ENCODE measurements at places on chromosomes 1 and 21.

- DNase-seq, result no peak
Measured at GRCh38 chr1:89578151-89578550, 53.5 kb downstream of the LRRC8B start.

- no peak for DNase-seq
Measured at GRCh38 chr1:188433425-188433824, 1604.7 kb downstream of the PLA2G4A start.

GRCh38 chr1:217402301-217402700 is 228.6 kb downstream of the GPATCH2 start:
- no peak for DNase-seq

DNA sequence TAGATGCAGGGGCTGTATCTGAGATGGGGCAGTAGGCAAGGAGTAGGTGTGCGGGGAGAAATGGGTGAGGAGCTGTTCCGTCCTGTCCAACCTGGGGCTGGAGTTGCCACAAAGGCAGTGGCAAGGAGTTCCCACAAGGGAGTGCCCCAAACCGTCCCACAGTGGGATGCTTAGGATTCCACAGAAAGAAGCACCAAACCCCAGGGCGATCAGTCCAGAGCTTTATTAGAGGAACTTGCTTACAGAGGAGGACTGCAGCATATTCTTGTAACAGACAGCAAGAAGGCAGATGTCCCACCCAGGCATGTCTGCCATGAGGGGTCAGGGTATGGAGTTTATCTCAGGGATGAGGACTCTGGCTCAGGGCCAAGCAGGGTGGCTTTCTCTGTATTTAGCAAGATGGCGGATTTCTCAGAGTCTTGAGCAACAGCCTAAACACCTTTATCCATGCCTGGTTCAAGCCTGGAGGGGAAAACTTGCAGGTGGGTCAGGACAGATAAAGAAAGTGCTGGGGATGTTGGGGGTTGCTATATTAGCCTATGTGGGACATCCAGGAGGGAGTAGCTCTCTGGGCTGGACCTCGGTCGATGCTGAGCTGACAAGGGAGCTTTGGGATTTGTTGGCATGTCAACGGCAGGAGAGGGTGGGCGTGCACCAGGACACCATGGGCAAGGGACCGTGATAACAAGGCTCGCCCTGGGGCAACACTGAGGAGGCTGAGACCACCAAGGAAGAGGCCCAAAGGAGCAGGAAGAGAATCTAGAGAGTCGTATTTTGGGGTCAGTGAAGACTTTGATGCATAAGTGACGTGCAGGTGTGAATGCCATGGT is 32.8 kb downstream of the OBSCN start:
- no peak for DNase-seq

DNA sequence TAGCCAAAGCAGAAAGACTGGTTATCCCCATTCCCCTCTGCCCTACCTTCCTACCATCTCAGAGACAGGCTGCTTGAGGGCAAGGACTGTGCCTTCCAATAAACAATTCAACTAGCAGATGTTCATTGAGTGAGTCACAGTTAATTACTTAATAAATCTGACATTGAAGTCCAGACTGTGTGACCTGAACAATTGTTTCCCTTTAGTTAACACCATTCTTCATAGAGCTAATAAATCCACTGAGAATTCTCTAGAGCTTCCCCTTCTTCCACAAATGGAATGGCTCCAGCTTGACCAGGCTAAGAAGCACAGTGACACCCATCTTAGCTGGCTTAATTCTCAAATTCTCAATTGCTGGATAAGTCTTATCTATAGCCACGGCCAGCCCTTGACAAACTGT is 61.9 kb upstream of the GJA5 start:
- no peak for DNase-seq

DNA sequence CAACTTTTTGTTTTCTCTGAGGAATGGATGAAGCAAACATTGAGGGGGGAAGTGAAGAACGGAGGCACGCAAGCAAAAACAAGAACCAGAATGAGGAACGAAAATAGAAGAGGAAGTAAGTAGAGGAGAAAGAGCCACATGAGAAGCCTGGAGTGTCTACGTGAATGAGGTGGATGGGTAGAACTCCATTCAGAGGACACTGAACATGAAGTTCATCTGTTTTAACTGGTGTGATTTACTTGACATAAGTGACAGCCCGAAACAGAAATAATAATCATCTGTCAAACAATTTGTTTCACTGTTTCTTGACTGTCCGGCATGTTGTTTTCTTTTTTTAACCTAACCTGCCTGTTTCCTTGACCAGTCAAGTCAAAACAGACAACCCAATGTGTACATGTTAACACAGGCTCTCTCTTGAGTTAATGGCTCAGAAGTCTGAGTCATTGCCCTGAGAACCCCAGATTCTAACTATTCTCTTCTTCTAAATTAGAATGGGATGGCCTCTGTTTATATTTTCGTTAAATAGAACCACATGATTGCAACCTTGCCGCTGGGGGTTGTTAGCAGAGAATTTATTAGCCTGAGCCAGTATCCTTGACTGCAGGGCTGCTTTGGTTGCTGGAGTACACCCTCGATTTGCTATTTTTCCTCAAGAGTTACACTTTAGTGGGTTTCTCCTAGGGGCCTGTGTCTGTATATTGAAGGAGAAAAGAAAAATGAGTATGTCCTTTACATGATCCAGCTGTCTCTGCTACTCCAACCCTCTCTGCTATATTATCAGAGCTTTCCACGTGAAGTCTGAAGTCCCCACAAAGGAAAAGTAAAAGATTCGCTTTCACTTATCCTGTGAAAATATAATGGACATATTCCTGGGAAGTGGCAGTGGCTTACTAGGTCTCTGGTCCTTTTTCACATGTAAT is 151.7 kb downstream of the ZC3H11B start:
- DNase-seq, result no peak

DNA sequence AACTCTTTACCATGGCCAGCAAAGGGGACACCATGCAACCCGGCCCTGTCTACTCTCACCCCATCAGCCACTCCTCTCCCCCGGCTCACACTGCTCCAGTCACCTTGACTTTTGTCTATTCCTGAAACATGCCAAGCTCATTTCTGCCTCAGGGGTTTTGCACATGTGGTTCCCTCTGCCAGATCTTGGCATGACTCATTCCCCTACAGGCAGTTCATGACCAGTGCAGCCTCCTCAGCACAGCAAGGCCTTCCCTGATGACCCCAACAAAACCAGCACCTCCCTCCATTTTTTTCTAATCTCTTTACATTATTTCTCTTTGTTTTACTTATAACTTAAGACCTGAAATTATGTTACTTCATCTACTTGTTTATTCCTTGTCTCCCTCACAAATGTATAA is 58.6 kb upstream of the GJB5 start:
- DNase-seq, result no peak

- DNase-seq, result no peak
Measured at GRCh38 chr1:86282611-86283010, 113.5 kb downstream of the ODF2L start.

DNA sequence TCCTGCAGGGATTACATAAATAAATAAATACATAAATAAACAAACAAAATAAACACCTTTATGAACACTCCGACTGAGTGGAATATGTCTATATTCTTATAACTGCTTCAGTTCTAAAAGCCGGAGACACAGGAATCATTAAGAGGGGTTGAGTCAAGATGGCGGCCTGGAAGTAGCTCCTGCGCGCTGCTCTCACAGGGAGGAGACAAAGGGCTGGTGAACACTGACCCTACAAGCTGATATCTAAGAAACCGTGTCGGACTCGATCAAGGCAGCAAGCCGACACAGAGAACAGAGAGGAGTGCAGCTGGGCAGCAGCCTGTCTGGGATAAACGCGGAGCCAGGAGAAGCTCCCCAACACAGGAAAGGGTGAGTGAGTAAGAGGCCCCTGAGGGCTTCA is 1098.6 kb upstream of the NCAM2 start:
- no peak for DNase-seq

- no peak for DNase-seq
Measured at GRCh38 chr1:53367503-53368313, 39.8 kb upstream of the LRP8 start.

DNA sequence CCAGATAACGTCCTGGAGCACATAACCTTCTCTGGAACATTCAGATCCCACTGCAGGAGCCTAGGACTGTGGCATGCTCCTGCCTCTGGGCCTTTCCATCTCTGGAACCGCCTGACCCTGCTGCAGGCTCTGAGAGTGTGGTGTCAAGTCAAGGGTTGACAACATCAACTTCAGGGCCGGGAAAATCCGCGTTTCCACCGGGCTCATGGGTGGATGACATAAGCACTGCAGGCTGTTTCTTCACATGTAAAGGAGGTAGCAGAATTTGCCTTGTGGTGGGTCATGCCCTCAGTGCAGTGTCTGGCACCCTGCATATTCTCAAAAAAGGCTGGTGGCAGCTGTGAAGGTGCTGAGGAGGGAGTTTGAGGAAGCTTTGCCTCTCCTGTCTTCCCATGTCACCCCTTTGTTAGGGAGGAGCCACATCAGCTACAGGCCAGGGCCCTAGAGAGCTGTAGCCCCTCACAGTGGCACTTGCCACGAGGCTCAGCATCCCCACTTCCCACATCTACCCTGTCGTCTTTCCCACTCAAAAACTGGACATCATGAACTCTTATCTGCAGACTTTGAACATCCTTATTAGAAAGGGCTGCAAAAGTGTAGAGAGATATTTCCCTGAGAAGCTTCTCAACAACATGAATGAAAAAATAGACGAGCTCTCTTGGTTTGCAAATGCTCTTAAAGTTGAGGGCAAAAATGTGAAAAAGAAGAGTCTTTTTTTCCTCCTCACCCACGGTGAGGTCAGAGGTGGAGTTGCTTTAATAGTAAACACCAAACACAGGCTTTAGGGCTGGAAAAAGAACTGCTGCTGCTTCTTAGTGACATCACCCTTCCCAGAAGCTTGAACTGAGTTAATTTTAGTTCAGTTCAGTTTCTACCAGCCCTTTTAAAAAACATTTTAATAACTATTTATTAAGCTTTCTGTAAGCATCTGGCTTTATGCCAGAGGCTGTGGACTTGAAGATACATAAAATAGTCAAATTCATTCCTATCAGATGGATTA is 121.3 kb downstream of the HUNK start:
- no peak for DNase-seq

DNA sequence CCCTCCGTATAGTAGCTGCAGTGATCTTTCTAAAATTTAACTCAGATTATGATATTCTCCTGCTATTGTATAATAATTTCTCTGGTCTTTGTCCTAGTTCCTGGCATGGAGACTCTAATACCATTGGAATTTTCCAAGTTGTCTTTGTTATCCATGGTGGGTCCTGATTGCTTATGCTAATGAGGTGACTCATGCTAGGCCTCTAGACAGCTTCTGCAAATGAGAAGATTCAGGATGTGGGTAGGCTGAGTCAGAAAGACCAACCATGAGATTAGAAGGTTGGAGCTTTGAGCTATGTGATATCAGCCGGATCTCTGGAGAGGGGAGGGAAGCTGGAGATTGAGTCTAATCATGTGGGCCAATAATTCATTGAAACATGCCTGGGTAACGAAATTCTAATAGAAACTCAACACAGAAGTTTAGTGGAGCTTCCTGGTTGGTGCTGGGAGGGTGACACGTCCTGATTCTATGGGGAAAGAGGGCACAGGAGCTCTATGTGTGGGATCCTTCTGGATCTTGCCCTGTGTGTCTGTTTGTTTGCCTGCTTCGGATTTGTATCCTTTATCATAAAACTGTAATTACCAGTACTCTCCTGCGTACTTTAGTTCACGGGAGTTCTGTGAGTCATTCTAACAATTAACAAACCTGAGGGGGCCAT is 73.2 kb upstream of the CNIH3 start:
- DNase-seq, result no peak

GRCh38 chr1:15867288-15867687 is 19.8 kb downstream of the SPEN start:
- DNase-seq, result no peak

- DNase-seq, result no peak
Measured at GRCh38 chr21:21864321-21864840, 866.2 kb downstream of the NCAM2 start.

DNA sequence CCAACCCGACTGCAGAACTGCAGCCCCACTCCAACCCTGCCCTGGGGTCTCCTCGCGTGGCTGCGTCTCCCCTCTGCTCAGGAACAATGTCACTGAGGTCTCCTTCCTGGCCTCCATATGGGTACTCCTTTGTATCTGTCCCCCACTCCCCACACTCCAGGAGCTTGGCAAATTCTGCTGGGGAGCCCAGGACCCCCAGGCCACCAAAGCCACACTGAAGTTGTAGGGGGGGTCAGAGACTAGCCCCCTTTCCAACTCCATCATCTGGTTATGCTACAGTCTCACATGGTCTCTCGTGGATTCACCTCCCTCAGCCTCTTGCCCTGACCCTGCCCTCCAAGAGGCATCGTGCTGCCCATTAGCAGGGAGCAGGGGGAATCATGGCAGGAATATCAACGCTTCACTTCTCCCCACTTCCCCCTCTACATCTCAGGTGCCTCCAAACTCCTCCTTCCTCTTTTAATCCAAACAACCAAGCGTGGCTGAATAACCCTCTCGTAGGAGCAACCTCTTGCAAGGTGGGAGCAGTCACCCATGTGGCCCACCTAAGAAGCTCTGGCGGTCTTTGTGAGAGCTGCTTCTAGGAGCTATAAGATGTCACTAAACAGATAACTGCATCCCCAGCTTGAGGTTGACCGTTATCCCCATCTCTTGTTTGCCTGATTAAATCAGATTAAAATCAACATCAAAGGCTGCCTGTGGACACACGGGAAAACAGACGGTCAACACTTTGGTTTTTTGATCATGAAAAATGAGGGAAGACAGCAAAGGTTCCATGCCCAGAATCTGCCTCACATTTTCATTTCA is 86.4 kb downstream of the MIS18A start:
- DNase-seq, result no peak

GRCh38 chr1:94716965-94717364 is 103.2 kb upstream of the SLC44A3 start:
- no peak for DNase-seq

- DNase-seq, result no peak
Measured at GRCh38 chr21:24938573-24938972, 668.7 kb downstream of the MRPL39 start.

DNA sequence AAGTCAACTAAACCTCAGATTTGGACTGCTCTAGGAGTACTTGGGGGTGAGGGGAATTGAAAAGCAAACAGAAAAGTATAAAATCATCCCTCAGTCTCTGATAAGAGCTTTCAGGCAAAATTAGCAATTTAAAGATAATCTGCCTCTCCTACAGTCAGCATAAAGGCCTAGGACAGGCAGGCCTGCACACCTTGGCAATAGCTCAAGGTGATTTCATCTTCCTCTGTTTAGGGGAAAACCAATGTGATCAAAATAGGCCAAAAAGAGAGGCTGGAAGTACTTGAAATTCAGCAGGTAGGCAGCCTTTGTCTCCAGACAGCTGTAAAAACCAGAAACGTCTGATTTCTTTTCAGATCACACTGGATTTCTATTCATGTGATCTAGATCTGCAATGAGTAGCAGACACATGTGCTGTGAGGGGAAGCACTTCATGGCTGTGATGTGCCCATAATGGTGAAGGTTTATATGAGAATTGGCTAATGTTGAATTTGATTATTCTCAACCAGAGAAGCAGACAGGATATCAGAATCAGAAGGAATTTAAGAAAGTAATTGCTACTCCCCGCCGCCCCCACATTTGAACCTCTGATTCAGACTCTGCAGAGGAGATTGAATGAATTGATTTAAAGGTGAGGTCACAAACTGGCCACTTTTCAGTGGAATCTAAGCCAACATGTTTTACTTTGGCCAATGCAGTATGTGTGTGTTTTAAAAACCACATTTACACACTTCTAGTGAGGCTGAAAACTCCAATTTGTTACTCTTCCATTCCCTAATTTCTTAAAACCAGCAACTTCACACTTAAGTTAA is 45.8 kb upstream of the DNASE2B start:
- no peak for DNase-seq
